ENCODE measurements at places on chromosomes 4 and X.
A peak's percentile ranks its signal among the peaks of the same experiment; 100 is the strongest.

DNA sequence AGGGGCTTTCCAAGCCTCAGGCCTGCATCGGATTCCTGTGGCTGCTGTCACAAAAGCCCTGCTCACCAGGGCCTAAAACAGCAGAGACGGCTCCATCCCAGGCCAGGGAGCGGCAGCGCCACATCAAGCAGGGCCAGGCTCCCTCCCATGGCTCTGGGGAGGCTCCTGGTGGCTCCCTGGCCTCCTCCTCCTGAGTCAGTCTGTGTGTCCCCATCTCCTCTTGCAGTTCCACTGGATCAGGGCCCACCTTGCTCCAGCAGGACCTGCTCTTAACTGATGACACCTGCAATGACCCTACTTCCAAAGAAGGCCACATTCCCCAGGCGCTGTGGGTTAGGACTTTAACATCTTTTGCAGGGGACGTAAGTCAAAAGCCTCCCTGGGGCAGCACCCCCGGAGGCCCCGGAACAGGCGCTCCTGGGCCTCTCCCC is 51.9 kb downstream of the CPZ start:
- no peak for DNase-seq

DNA sequence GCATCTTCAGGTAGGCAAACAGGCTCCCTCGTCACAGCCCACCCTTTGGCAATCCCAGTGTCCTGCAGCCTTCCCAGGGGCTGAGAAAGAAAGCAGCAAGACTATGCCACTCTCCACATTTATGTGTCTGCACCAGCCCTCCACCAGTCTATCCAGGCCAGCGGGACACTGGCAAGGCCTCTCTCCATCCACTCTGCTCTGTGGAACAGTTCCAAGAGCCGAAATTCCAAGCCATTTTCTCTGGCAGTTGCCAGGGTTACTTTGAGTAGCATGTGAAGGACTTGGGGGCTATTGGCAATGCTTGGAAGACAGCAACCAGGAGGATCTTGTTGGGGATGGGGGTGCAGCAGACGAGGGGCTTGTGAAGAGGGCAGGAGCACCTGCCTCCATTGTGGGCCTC is 52.1 kb downstream of the TSC22D3 start:
- no peak for DNase-seq

DNA sequence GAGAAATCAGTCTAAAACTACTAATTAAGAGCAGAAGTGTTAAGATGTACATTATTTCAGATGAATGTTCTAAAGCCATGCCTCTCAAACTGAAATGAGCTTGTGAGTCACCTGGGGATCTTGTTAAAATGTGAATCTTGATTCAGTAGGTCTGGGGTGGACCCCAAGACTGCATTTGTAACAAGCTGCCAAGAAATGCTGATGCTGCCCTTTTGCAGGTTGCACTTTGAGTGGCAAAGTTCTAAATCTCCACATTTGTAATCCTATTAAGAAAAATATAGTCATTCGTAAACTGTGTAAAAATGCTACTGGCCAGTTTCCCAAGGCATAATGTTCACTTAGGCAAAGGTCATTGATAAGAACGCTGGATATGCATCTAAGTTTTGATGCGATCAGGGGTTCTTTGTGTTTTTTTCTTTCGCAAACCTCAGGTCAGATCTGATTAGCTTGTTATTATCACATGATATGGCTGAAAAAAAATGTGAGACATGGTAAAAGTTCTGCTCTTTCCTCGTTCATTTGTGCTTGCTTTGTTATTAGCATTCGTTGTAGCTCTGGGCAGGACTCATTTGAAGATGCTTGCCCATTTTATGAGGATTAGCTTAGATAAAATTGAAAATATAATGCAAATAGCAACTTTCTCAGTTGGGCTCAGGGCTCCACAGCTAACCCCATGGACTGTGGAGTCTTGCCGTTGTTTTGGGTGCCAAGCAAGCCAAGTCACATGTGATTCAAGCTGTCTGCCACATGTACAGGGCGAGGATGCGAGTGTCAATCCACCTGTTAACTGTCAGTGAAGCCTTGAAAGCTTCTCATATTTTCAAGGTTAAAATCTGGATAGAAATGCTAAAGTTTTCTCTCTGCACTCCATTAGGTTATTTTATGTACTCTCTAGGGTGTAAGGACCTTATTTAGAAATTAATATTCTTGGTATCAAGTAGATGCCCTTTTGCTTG is 12.1 kb downstream of the TBC1D1 start:
- no peak for DNase-seq

DNA sequence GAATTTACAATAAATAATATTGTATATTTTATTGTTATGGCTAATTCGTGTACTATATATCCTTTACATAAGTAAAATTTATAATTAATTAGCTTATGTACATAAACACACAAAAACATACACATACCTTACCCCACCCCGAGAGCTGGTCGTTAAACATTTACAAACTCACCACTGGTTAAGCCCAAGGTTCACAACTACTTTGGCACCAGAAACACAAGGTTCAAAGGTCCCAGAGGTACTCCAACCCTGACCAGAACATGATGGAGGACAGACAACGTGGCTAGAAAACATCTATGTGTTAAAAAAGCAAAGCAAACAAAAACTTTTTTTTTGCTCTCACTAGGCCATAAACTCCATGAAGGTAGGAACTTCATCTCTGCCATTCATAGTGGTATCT is 37.7 kb downstream of the SLC25A5 start:
- DNase-seq: no peak

GRCh38 chr4:78002260-78002659 is 54.9 kb upstream of the FRAS1 start:
- peak; percentile 55 for DNase-seq

Measured in fibroblast of skin of abdomen (primary cell).